ENCODE measurements at places on chromosomes 7 and 10.
A peak's percentile ranks its signal among the peaks of the same experiment; 100 is the strongest.

GRCh38 chr10:74167443-74167842 is 16.4 kb downstream of the ADK start:
- no peak for DNase-seq

DNA sequence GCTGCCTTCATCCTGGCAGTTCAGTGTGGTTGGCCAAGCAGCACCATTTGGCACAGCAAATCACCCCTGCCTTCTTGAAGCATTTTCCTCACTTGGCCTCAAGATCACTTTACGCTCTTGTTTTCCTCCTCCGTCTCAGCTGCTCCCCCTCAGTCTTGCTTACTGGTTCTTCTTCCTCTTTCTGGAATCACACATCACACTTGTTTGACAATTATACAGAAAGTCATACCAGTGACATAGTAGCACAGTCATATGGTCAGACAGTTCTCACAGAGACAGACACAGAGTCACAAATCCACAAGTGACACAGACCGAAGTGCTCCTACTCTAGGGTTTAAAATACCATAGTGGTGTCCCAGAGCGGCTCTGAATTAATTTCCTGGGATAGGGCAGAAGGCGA is 43.8 kb upstream of the ARL4A start:
- no peak for DNase-seq

- no peak for DNase-seq
These were observed 17.2 kb upstream of the AGR2 start for GRCh38 chr7:16822029-16822428.

GRCh38 chr7:91045606-91046005 is 218.6 kb upstream of the FZD1 start:
- DNase-seq: no peak

- no peak for DNase-seq
These were observed 18.0 kb downstream of the STARD3NL start for GRCh38 chr7:38195804-38196595.

- no peak for DNase-seq
These were observed 26.4 kb upstream of the ANKRD1 start for GRCh38 chr10:90947030-90947960.

DNA sequence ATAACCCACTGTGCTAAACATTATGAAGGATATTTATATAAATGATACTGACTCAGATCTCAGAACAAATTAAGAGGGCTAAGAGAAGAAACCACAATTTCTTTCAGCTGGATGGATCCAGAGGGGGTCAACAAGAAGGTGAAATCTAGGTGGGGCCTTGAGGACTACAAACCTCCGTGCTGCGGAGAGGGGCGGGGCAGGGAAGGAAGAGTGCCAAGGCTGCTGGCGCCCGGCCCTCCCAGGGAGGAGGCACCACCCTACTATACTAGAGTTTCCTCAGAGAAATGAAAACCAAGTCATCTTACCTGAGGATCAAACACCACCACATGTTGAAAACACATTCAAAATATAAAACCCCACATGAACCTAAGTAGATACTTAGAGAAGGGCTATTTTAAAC is 29.3 kb upstream of the CRYGN start:
- no peak for DNase-seq

- DNase-seq: no peak
These were observed 61.6 kb downstream of the SORBS1 start for GRCh38 chr10:95499482-95499989.

GRCh38 chr7:2460188-2460587 is 16.0 kb downstream of the GRIFIN start:
- DNase-seq: no peak

DNA sequence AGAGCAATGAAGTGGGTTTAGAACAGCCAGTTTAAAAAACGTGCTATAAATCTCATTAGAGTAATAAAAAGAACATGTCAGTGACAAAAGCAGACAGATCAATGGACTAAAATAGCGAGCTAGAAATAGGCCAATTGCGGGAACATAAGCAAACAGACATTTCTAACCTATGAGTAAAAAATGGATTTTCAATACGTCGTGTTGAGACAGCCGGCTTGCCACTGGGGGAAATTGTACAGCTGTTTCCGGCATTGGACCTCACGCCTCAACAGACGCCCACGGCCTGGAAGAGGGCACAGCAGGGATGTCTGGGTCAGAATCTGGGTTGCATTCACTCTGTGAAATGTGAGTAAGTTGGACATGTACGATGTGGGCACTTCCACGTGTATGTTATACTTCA is 92.9 kb downstream of the SVOPL start:
- DNase-seq: no peak

DNA sequence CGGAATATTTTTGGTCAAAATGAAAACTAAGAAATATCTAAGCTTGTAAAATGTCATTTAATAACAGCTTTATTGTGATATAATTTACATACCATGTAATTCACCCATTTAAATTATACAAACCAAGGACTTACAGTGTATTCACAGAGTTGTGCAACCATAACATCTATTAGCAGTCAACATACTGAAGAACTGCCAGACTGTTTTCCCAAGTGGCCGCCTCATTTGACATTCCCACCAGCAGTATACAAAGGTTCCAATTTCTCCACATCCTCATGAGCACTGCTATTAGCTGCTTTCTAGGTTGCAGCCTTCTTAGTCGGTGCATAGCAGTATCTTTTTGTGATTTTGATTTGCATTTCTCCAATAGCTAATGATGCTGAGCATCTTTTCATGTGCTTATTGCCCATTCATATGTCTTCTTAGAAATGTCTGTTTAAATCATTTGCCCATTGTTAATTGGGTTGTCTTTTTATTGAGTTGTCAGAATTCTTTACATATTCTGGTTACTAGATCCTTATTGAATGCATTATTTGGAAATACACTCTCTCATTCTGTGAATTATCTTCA is 153.0 kb upstream of the FGFR2 start:
- DNase-seq: no peak

GRCh38 chr10:126013489-126014281 is 117.3 kb downstream of the FANK1 start:
- peak; percentile 63 for DNase-seq

DNA sequence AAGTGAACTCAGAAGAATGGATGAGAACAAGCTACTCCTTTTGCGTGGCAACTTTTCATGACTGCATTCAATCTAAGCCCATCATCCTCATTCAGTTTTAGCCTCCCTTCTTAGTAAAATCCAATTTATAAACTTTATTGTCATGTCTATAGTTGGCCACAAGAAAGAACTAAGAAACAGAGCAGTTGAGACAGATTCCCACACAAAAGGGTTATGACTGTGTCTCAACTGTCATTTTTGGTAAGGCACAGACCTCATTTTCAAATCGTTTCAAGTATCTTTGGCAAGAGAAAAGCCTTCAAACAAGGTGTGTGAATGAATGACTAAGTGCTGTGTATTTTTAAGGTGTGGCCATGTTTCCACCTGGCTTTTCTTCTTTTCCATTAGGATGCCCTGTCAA is 84.2 kb upstream of the CREB5 start:
- peak; percentile 78 for DNase-seq

DNA sequence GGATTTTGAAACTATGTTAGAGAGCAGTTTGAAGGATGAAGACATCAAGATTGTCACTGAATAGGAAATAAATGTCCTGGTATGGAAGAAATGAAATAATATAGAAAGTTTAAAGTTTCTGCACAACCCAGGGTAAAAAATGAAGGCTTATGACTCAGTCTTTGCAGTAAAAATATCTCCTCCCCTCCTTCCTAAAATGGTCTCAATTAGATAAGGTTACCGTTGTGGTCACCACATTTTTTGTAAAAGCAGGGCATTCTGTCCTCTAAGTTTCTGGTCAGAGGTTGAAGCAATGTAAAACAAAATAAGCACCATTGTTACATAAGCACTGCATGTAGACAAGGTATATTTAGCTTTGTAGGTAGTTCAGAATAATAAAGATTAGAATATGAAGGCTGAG is 403.5 kb downstream of the SUGCT start:
- DNase-seq: no peak

DNA sequence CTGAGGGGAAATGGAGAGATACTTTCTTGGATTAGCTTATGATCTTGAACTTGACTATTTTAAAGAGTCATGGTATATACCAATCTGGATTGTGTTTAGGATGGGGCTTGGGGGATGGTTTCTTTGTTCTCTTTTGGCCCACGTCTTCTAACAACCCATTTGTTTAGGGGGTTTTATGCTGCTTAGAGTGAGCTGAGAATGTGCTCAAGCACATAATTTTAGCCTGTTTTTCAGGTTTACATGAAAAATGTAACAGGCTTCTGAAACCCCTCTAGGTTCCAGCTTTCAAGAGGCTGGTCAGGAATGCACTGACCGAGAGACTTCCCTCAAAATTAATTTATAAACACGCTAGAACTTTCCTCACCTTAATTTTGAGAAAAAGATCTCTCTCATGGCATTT is 94.3 kb downstream of the AUTS2 start:
- DNase-seq: no peak

- no peak for DNase-seq
These were observed 97.7 kb downstream of the PRKG1 start for GRCh38 chr10:51171946-51172345.

DNA sequence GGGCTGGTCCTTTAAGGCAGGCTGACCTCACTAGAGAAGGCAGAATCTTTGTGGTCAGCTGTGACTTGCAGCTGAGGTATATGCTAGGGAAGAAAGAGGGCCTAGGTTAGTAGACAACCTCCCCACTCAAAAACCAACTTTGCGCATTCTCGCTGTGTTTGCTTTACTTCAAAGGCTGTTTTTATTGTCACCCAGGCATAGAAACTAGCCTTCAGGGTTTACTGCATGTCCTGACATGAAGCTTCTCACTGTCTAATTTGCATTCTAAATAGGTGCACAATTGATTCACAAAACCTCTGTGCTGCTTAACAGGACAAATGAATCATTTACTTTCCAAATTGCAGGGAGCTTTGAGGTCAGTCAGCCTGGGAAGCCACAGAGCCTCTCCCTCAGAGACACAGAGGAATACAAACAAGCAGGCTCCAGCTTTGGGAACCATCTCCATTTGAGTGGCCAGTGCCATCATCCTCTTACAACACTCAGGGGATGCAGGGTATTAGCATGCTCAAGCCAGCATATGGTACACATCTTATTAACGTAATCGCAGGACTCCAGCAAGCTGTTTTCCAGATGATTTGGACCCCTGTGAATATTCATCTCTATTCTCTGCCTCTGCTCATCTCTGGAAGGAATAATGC is 596.4 kb upstream of the GHITM start:
- peak; percentile 93 for DNase-seq

DNA sequence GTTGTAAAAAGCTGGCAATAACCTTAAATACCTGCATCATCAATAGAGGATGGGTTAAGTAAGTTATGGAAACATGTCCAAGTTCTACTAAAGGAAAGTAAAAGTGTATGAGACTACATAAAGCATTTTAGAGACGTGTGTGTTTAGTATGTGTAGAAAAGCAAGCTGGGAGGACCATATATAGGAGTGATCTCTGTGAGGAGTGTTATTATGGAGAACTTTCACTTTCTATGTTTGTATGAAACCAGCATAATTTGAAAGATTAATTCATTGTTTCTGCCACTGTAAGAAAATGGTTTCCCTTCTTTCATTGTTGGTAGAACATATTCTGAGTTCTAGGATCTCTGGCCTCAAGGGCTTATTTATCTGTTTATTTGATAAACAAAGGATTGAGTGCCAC is 19.2 kb upstream of the PDLIM1 start:
- DNase-seq: no peak

GRCh38 chr7:77474756-77475155 is 58.6 kb upstream of the GSAP start:
- no peak for DNase-seq

GRCh38 chr10:110985497-110986275 is 66.3 kb downstream of the SHOC2 start:
- DNase-seq: no peak

GRCh38 chr10:96297486-96297885 is 6.7 kb upstream of the DNTT start:
- DNase-seq: no peak

DNA sequence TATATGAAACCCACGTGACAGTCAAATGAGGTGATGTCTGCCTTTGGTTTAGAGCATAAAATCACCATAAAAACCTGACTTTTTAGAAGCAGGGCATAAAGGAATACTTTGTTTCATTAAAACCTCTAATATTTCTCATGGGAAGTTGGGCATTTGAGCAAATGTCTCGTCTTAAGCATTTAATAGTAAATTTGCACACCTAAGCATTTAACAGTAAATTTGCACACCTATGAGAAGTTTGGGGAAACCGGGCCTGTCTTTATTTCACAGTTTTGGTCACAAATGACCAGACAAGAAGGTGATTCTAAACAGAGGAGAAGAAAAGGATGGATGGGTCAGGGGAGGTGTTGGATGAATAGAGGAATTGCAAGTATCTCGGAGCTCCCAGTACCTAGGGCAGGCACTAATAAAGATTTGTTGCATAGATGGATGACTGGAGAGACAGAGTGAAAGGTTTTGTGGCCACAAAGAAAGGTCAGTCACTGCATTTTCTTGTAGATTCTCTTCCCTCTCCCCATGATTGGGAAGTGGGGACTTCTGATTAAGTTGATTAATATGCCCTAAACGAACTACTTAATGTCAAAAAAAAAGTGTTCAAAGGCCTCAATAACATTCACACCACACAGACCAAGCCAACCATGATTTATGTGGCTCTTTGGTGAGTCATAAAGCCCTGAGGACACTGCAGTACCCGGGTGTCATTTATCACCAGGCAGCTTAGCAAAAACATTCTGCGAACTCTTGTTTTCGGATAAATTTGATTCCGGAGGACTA is 158.2 kb downstream of the SPAG6 start:
- no peak for DNase-seq

- no peak for DNase-seq
These were observed 102.7 kb downstream of the WDR11 start for GRCh38 chr10:120953897-120954296.

DNA sequence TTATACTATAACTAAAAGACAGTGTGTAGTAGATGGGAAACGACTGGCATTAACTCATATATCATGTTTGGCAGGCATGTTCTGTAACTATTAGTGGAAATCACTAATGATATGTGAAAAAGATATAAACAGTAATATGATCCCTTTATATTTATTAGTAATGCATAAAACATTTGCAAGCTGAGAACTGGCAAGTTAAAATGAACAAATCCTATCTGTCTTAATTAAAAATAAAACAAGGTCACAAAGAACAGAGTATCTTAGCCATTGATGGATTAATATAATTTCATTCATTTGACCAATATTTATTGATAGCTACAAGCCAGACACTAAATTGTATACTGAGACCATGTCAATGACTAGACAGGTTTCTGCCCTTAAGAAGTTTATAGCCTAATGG is 154.5 kb downstream of the CRPPA start:
- DNase-seq: no peak

DNA sequence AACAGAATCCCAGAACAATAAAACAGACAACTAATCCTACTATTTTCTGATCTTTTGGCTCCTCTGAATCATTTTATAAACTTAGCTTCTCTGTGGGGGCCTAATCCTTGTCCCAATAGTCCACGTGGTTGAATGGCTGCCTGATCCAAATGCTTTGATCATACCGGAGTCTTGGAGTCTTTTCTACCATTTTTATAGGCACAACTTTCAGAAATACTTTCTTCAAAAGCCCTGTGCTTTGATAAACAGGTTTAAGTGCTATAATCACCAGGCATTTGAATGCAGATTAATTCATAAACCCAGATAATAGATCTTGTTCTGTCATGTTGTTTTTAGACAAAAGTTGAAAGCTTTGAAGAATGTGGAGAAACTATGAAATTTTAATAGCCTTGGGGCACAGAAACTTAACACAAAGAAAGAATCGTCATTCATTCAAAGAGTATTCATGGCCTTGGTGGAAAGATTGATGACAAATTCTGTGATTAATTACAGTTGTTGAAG is 163.7 kb downstream of the AHR start:
- DNase-seq: no peak

Measured in NCI-H69 (cell line).